ENCODE measurements at places on chromosomes 16 and 17.

DNA sequence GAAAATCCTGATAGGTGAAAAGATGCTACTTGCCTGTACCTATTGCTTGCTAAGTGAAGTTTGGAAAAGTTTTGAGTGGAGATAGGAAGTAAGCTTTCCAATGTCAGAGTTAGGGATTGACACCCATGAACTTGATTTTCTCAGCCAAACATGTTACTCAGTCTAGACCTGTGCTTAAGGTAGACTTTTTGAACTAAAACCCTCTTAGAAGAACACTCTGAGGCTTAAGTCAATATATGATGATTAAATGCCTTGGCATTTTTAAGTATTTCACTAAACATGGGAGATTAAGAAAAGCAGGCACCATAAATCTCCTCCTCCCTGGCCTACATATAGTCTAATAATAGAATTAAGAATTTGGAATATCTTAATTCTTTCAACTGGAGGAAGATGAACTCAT lies 785.6 kb upstream of the SOX9 start:
- no peak for DNase-seq

DNA sequence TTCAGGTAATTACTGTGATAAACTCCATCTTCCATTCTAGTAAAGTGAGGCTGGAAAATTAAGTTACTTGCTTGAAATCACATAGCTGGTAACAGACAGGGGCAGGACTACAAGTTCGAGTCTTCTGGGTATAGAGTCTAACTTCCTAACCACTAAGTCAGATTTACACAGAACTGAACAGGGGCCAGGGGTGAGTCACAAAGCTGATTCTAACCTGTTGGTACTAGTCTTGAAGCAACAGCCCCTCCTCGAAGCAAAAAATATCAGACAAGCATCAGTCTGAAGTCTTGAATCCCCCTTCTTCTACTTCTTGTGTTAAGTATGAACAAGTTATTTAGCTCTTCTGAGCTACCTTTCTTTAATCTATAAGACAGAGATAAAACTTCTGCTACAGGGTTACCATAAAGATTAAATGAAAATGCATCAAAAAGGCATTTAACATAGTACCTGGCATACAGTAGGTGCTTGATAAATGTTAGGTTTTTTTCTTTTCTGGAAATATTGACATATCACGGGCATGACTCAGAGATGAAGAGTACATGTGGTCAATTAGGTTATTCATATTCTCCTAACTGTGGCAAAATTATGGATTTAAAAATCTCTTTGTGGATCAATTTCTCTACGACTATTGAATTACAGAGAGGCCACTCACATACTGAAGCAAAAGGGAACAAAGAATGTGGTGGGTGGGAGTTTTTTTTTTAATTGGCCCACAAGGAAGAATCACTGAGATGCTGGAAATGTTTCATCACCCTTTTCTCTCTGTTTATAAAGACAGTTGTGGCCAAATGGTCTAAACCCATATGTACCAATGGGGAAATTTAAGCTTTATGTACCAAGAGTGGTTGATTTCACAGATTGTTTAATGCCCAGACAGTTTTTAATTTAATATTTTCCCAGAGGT lies 266.9 kb upstream of the DYNLRB2 start:
- no peak for DNase-seq

GRCh38 chr16:85901773-85902365 lies 2.9 kb downstream of the IRF8 start:
- DNase-seq: peak; percentile 3

DNA sequence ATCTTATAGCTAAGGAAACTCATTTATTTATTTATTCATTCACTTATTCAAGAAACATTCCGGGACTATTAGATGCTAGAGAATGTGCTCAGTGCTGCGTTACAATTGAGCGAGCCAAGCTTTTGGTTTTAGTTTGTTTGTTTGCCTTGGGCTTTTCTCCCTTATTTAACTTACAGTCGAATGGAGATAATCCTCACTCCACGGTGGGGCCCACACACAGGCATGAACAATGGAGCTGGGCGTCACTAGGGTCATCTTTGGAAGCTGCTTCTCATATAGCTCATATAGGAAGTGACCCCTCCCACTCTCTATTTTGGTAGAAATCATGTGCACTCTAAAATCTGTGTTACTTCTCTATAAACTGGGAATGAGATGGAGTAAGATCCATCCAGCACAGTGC lies 210.0 kb downstream of the TMEM114 start:
- DNase-seq: no peak

DNA sequence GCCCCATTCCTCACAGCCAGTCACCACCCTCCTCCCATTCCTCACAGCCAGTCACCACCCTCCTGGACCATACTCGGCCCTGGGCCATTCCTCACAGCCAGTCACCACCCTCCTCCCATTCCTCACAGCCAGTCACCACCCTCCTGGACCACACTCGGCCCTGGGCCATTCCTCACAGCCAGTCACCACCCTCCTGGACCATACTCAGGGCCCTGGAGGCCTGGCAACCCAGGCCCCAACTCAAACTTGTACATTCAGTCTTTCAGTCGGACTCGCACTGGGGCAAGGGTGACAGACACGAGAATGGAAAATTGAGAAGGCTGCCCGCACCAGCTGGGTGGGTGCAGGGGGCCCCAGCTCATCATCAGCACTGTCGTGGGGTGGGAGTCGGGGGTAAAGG lies 30.4 kb upstream of the FOXK2 start:
- DNase-seq: peak; percentile 71

GRCh38 chr17:42287977-42288802 lies at the start of gene STAT5A:
Gene STAT5A (plus strand): TSS chr17:42288498. CDS start chr17:42289412, 914 bp downstream.
- peak; percentile 91 for DNase-seq

DNA sequence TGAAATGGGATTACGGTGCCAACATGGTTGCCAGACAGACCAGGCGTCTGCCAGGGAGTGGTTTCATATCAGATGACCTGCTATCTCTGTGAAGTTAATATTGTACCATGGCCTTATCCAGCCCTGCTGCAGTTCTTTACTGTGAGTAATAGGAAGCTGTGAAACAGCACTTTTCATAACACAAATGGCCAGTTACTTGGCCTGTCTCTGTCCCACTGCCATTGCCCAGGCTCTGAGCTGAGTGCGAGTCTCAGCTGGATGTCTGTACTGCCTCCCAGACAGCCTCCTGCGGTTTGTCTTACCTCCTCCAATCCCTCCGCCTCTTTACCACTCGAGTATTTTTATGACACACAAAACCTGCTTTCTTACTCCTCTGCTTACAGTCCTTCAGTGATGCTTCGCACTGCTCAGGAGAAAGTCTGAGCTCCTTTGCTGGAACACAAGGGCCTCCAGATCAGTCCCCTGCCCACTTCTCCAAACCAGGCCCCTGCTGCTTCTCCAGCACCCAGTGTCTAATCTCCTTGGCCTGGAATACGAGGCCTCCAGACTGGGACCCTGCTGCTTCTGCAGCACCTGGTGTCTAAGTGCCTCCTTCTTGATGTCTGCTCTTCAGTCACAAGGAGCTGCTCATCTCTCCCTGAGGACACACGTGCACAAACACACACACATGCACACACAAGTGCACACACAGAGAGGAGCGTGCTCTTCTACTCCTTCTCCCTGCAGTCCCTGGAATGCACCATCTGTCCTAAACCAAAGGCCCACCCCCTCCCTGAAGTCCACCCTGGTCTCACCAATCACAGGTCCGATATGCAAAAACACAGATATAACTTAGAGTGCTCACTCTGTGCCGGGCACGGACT lies 17.1 kb upstream of the RHOT1 start:
- DNase-seq: no peak

DNA sequence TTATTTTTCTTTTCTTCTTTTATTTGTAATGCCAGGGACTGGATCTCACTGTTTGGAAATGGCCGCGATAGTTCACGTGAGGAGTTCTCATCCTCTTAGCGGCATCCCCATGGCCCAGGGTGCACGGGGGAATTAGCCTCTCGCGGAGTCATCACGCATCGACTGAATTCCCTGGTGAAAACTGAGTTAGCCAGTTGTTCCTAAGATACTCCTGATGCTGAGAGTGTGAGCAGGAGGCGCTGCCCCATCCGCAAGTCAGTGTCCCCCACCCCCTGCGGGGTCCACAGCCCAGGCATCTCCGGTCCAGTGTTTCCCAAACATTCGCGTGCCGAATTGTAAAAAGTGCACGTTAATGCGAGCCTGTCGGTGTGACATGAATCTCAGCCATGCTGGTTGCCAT lies 277.2 kb downstream of the CPPED1 start:
- no peak for DNase-seq

DNA sequence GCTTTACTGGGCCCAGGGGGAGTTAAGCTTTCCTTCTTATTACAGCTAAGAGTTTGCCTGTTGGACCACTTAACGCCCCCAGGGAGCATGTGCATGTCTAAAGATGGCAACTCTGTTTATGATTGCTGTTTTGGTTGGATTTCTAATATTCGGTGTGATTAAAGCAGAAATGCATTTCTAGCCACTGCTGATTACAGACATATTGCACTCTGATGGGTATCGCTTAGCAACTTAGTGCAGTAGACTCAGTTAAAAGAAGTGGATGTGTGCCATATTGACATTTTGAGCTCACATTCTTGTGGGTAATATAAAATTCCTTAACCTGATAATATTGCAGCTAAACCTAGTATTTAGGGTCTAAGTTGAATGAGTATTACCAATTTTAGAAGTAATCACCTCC lies 4.2 kb downstream of the NF1 start:
- DNase-seq: no peak

GRCh38 chr16:88910284-88911135 lies 44.0 kb upstream of the PABPN1L start:
- no peak for DNase-seq

- DNase-seq: no peak
Measured at GRCh38 chr17:55806745-55807495, 56.1 kb downstream of the PCTP start.

- DNase-seq: no peak
Measured at GRCh38 chr16:13997933-13998332, 73.2 kb upstream of the MRTFB start.

DNA sequence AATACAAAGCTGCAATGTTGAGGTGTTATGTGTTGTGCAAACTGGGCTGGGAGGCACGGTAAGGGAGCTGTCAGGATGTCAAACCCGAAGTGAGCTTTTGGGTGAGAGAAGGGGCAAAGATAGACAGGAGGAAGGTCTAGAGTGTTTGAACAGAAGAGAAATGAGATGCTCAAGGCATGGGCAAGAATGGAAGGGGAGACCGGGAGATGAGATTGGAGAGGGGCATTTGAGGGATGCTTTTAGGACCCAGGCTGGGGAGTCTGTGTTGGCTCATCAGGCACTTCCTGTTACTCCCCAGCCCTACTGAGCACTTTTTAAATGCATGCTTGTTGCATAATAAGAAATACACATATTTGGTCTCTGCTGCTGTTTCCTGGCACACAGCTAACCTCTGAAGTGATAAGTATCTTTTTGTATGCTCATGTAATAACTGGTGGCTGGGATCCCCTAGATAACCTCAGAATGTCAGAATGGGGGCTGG lies 13.7 kb downstream of the UNC45B start:
- no peak for DNase-seq

DNA sequence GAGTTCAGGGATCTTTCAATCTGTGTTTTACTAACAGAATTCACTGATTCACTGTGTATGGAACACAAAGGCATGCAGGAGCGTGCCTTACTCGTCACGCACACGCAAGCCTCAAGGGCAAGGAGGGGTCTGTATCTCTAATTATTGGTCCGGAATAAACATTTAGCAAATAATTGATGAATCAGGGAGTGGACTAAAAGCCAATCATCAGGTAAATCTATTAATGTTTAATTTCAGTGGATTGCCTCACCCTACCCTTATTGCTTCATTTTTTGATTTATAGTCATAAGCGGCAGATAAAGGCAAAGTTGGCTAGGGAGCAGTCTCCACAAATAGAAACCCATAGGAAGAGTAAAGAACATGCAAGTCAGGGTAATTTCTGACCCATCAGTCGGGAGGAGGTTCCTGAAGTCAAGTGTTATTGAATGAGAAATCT lies 7.4 kb upstream of the HSD17B2 start:
- DNase-seq: no peak

- no peak for DNase-seq
Measured at GRCh38 chr17:7486181-7486580, 2.0 kb downstream of the POLR2A start.

DNA sequence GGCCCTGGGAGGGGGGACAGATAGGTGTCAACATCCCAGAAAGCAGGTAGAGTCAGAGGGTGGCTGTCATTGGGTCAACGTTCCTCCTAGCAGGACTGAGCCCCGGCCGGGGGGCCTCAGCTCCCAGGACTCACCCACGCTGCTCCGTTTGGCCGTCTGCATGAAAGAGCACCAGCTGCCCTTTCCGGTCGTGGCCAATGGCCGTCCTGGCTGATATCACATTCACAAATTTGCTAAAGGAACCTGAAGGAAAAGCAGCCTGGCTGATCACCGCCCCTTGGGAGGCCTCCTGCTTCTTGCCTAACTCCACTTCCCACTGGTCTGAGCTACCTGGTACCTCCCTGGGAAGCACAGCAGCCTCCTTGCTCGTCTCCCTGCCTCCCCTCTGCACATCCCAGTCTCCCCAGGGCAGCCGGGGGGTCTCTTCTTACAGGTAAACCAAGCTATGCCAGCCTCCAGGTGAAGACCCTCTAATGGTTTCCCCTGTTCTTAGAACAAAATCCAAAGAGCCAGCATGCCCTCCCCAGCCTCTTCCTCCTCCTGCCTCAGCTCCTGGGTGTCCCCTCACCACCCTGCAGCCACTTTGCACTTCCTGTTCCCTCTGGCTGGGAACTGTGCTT lies 3.4 kb downstream of the NAGPA start:
- DNase-seq: peak; percentile 11

DNA sequence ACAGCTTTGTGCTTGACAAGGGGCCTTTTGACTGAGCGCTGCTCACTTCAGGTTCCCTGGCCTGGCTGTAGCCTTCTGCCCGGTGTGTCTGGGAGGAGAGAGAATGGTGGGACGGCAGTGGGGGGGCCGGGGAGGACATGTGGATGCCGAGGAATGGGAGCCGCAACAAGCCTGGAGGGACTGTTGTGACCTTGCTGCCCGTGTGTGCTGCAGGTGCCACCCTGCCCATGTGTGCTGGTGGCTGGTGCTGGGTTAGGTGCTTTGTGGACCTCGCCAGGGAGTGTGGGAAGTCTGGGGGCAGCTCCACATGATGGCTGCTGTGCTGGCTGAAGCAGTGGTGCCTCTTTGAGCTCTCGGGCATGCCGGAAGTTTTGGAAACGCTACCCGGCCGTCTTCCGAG lies 132.1 kb downstream of the LAT start:
- no peak for DNase-seq

- DNase-seq: no peak
Measured at GRCh38 chr16:66728804-66729203, 22.6 kb downstream of the DYNC1LI2 start.

Measured in left hindlimb (tissue), 1 donor.